ENCODE measurements at places on chromosomes 4 and X.

- DNase-seq = no peak
These were observed 52.1 kb upstream of the MTNR1A start for GRCh38 chr4:186607490-186607889.

- no peak for DNase-seq
These were observed 66.6 kb upstream of the HELT start for GRCh38 chr4:184951668-184952160.

GRCh38 chr4:68658672-68659071 lies 11.8 kb downstream of the UGT2B15 start:
- no peak for DNase-seq

- DNase-seq = no peak
These were observed 691 bp upstream of the EREG start for GRCh38 chr4:74364256-74364651.

DNA sequence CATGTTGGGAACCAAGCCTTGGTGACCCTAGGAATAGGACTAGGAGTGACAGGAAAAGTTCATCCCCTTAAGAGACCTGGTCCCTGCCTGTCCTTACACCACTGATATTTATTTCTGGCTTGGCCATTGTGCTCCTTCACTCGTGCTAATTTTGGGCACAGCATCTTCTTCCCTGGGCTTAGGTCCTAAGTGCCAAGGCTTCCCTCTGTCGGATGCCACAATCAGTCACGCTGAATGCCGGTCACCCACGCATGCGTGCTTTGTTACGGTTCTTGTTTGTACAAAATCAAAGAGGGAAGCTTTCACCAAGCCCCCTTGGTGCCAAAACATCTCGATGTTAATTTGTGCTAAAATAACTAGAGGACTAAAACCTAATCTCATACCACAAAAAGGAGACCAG lies 17.4 kb upstream of the MAP3K15 start:
- DNase-seq = no peak

- no peak for DNase-seq
These were observed 12.2 kb upstream of the EDA start for GRCh38 chrX:69603566-69604194.

DNA sequence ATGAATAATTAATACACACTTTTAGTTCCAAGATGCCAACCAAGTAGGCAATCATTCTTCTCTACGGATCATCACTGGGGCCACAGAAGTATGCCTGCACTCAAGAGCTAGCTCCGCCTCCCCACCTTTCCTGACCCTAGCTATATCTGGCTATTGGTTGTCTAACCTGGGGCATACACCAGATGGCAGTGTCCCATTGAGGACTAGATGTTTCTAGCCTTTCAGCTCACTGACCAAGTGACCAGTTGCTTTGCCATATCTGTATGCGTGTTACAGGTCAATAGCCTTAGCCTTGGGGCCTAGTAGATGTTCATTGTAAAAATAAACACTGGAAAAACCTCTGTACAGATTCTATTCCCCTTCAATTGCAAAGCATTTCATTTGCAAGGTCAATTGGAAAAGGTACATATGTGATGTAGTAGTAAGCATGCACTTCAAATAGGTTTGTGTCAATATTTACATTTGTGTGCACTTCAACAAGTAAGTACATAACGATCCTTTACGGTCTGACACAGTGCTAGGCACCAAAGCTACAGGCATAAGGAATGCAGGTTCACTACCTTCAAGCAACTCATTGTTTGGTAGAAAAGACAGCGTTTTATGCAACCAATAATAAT lies 521.7 kb downstream of the PPARGC1A start:
- DNase-seq = no peak

Data from stimulated activated CD4-positive, alpha-beta T cell treated with anti-CD3 and anti-CD28 coated beads, Interleukin-1b, Interleukin-23, amount 100 ng/mL, for 1 hour (primary cell).